ENCODE measurements at places on chromosomes 12 and 14.

- DNase-seq: no peak
Observed at GRCh38 chr14:41299924-41300323, 306.8 kb upstream of the LRFN5 start.

GRCh38 chr14:92644171-92644969 is 104.1 kb downstream of the LGMN start:
- DNase-seq: no peak

DNA sequence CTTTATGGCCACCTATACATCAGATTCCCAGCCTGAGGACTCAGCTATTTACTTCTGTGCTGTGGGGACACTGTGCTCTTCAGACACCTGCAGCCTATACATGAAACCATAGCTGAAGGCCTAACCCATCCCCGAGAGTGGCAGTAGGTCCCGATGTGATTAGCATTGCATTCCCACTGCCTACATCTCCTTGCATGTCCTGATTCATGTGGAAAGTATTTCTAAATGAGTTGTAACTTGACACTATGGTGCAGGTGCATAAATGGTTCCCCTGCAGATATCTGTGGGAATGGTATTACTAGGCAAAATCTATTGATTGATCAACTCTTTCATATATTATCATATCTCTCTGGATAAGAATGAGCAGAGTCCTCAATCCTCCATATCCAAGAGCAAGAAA is 433.5 kb downstream of the DAD1 start:
- DNase-seq: no peak

GRCh38 chr12:109125791-109126190 is 9.4 kb downstream of the ACACB start:
- DNase-seq: no peak

- no peak for DNase-seq
Observed at GRCh38 chr14:89308232-89308959, 108.6 kb downstream of the FOXN3 start.

GRCh38 chr12:92602930-92603623 is 99.7 kb upstream of the PLEKHG7 start:
- DNase-seq: no peak

DNA sequence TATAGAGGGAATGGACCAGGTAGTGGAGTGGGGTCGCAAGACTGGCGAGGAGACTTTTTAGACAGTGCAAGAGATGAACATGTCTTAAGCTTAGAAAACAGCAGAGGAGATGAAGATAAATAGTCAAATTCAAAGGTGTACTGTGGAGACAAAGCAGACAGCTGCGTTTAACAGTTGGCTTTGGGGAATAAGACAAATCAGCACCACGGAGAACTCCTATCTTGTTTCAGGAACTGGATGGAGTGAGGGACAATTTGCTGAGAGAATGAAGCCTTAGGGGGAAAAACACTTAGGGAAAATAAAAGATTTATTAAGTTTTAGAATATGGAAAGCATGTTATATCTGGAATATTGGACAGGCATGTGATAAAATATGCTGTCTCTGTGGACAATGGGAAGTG is 458.8 kb downstream of the GLT1D1 start:
- DNase-seq: no peak

DNA sequence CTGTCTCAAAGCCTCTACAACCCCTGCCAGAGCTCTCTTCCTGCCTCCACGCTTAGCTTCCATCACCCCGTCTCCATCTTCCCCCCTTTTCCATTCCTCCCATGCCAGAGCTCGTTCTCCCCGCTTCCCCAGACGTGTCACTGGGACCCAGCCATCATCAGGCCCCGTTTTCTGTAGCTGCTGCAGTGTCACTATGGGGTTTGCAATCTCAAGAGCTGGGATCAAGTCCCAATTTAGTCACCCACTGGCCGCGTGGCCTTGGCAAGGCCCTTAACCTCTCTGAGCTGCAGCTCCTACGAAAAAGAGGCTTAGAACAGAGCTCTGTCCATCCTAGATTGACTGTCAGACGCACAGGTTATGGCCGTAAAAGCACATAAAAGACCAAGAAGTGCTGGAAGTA is 901 bp upstream of the FAIM2 start:
- DNase-seq: no peak

DNA sequence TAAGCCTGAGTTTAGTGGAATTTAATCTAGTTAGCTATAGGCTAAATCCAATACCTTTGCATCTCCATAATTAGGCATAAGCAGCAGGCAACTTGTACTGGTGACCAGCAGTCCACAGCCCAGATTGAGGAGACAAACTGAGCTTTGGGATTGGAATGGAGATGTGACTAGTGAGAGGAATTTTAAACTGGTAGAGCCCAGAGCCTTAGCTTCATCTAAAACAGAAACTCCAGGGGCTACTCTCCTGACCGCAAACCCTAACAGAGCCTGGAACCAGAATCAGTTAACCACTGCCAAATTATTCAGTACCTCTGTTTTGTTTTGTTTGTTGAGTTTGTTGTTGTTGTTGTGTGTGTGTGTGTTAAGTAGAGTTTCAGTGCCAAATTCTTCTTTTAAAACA is 53.2 kb downstream of the TSPAN19 start:
- no peak for DNase-seq

GRCh38 chr12:54439521-54440255 is 20.6 kb upstream of the ITGA5 start:
- no peak for DNase-seq

DNA sequence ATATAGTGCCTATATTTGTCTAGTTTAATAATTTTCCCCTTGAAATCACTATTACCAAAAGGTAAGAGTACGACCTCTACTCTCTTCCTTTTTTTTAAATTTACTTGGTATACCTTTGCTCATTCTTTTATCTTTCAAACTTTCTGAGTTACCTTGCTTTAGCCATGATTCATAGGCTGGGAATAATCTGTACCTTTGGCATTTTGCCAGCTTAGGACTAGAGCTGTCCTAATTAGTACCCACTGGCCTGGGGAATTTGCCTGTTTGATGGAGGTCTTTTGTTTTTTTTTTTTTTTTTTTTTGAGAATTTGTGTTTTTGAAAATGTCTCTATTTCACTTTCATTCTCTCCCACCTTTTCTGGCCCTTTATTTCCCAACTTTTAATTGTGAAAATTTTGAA is 8.7 kb upstream of the SLC4A8 start:
- DNase-seq: no peak

- no peak for DNase-seq
Observed at GRCh38 chr14:75650253-75651058, 10.2 kb downstream of the ERG28 start.

GRCh38 chr12:39464976-39465695 is 22.2 kb upstream of the KIF21A start:
- no peak for DNase-seq

- DNase-seq: no peak
Observed at GRCh38 chr14:61581955-61582615, 113.2 kb upstream of the HIF1A start.

GRCh38 chr12:53128780-53129569 is 25.7 kb downstream of the SOAT2 start:
- no peak for DNase-seq

GRCh38 chr12:32776258-32776657 is 20.6 kb upstream of the YARS2 start:
- no peak for DNase-seq

- DNase-seq: no peak
Observed at GRCh38 chr12:591167-592023, 71.8 kb downstream of the NINJ2 start.

DNA sequence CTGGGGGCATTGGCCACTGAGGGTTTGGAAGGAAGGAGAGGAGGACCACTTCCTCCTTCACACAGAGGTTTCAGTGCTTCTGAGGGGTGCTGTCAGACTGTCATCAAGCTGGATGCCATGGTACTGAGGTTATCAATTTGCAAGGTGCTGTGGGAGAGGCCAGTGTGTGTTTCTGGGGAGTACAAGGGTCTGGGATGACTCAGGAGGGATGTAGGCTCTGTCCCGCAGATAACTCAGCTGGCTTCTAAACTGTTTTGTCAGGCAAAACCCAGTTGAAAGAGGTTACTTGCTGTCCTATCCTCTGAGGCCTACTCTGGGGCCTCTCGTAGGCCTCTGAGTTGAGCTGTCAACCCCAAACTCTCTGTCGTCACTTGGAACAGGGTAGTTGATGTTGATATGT is 22.8 kb downstream of the ADCK1 start:
- no peak for DNase-seq

DNA sequence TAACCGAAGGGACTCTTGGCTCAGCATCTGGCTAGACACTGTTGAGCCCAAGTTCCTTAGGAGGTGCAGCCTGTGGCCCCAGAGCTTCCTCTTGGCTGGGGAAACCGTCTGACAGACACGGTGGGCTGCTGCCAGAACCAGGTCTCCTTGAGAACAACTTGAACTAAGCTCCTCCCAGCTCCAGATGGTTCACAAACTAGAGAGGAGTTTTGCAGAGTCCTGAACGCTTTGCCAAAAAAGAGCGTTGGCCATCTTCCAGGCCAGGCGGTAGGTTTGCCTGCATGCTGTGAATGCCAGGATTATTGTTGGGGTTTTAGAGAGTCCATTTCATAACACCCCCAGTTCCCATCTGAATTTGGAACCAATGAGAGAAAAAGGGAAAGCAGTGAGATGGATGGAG is 399.8 kb downstream of the RGS6 start:
- no peak for DNase-seq

- no peak for DNase-seq
Observed at GRCh38 chr12:62426089-62426488, 40.5 kb upstream of the MON2 start.

DNA sequence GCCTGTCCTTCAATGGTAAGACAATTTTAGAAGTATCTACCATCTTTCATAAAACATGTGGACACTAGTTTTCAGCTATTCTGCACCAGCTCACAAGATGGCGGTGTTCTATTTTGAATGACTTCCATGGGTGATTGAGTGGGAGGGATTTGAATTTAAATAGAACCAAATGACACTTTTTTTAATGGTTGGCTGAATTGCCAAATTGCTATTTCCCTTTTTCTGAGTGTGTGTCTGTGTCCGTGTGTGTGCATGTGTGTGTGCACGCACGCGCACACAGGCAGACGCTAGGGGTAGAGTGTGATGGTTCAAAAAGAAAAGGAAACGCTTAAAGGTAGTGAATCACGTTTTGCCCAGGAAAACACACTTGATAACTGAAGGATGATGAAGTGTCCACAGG is 362.6 kb downstream of the DAD1 start:
- no peak for DNase-seq

GRCh38 chr12:14982562-14982961 is 9.7 kb downstream of the PDE6H start:
- DNase-seq: no peak

- no peak for DNase-seq
Observed at GRCh38 chr14:94345344-94346064, 22.4 kb upstream of the SERPINA6 start.
